ENCODE measurements at places on chromosomes 1 and 21.

DNA sequence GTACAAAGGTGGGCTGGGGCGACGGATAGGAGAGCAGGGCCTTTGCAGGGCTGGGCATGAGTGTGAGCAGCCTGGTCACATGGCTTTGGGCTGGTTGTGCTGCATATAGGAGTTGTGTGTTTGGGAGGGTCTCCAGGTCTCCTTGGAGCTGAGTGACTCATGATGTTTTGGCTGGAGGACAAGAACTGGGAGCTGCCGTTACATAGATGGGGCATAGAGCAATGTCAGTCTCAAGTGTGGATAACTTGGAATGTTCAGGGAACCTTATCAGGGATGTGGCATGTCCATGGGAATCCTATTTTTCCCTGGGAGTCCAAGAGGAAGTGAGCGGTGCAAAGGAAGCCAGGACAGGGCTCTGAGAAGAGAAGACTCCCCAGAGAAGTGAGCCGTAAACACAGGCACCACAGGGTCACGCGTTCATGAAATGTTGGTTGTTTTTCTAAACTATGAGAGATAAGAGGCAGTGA is 136.4 kb upstream of the KCNE2 start:
- DNase-seq = no peak

DNA sequence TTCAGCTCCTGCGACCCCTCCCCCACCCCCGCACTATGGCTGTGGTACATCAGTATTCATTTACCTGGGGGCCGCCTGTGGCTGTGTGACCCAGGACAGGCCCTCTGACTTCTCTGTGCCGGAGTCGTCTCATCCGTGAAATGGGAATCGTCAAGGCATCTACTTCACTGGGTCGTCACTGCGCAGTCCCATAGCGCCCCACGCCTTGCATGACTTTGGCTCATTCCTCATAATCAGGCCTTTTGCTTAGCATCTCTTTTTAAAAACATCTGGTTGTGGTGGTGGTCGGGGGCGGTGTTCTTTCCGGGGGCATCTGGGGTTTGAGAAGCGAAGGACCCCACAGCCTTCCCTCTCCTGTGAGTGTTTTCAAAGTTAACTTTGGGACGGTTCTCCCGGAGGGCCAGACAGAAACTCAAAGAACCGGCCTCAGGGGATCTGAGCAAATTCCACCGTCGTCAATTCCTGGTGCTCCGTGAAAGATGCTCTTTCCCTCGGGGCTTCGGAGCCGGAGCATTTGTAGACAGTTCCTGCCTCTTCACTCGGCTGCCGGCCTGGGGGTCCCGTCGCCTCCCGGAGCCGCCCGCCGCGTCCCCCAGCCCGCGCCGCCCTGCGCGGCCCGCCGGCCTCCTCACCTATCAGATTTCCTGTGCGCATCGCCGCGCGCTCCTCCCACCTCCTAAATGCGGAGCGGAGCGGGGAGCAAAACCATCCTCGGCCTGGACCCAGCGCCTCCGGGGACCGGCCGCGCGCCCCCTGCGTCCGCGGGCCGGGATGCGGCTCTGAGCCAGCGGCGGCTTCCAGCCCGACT is at the start of gene B3GALT5:
TSS of gene B3GALT5 (plus strand) at position 708 of the 808 bp plus-strand sequence. CDS start 47,620 bp downstream, outside the sequence.
- no peak for DNase-seq

- no peak for DNase-seq
Observed at GRCh38 chr1:113133038-113133437, 60.0 kb downstream of the LRIG2 start.

DNA sequence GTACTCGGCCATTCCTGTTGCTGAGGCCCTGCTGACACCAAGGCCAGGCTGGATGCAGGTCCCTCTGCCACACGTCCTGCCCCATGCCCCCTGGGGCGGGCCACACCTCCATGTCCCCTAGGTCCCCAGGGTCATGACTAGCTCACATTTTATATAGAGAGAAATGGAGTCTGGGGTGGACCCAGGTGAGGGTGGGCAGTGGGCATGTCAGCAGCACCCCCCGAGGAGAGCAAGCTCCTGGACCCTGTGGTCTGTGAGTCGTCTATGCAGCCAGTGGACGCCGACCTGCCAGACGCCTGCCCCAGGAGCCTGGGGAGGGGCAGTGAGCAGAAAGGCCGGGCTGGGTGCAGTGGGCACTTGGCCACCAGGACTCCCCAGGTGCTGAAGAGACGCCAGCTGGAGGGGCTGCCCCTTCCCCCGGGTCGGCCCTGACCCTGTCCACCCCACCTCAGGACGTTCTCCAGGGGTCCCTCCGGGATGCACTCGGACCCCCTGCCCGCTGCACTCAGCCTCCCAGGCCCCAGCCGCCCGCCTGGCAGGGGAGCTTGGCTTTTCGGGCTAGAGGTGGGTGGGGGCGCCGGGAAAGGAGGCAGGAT is 15.9 kb downstream of the SAMD11 start:
- no peak for DNase-seq

DNA sequence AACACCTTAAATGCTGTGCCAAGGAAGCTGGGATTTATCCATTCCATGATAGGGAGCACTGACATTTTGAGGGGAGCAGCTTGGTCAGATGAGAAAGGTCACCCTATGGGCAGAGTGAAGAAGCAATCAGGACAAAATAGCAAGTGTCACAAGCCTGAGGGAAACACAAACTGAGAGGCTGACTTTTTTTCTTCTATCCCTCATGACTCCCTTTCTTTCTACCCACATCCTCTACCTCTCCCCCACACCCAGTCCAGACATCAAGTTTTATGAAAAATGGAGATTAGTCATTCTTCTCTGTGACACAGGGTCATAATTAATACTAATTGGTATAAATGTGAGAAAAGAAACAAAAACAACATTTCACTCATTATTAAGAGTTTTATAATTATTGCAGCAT is 103.1 kb downstream of the SLC25A24 start:
- DNase-seq = no peak

GRCh38 chr1:176542352-176542751 is 79.4 kb downstream of the PAPPA2 start:
- DNase-seq = no peak

GRCh38 chr1:228982637-228983036 is 247.4 kb downstream of the RHOU start:
- DNase-seq = no peak

- no peak for DNase-seq
Observed at GRCh38 chr21:41819236-41819855, 52.5 kb upstream of the RIPK4 start.

- DNase-seq = no peak
Observed at GRCh38 chr1:39272027-39272797, 67.7 kb downstream of the MACF1 start.

- DNase-seq = no peak
Observed at GRCh38 chr1:194078765-194079164, 892.4 kb upstream of the B3GALT2 start.

GRCh38 chr1:54415991-54416390 is 9.8 kb upstream of the SSBP3 start:
- no peak for DNase-seq

DNA sequence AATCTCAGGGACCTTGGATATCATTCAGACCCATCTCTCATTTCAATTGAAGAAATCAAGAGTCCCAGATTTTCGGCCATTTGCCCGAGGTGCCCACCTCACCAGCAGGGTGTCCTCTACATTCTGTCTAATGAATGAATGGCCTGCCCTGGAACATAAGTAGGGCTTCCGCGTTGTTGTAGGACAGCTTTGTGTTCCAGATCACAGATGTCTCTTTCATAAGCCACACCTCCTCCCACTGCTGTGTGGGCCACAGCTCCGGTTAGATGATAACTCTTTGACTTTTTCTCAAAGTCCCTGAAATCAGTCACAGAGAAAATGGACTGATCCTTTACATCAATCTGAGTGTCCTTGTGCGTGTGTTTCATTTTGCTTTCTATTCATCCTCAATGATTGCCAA is 144.4 kb downstream of the RGS7 start:
- DNase-seq = no peak

DNA sequence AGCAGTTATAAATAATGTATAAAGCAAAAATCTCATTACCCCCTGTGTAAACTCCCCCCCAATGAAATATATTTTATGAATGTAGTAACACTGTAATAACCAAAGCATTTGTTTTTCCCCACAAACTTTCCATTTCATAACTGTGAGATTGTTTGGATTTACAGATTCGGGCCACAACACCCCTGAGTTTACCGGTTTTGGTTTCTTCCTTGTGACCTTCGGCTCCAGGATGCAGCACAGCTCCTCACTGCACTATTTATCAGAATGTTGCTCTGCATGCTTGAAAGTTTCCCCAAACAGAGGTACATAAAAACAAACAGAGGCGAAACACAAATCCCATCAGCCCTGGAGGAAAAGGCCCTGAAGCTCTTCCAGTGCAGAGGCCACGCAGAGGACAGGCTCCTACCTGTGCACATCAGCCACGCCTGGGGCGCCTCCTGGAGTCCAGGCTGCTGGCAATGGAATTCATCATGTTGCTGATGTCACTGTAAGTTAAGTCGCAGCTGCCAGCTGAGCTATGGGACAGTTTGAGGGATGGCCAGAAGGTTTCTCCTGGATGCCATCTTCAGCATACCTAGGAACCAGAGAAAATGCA is 122.0 kb downstream of the LMO4 start:
- peak; percentile 20 for DNase-seq

- DNase-seq = no peak
Observed at GRCh38 chr1:221839321-221839720, 97.4 kb upstream of the DUSP10 start.

- DNase-seq = no peak
Observed at GRCh38 chr1:62481681-62482080, 44.8 kb downstream of the USP1 start.

DNA sequence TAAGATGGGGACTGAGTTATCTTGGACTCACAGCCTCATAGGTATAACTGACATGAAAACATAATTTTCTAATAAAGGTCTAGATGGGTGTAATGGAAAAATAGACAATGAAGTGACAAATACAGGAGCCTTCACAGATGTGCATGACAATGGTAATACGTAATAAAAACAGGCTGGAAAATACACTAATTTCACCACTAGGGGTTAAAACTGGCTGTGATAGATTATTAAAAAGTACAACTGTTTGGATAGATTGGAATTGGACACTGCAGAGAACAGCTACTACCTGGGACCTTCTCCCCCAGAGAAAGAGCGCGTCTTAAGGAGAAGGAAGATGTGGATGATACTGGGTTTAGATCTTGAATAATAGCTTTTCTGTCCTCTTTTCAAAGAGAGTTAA is 9.8 kb downstream of the KAZN start:
- DNase-seq = no peak

GRCh38 chr1:38326856-38327255 is 280.3 kb upstream of the POU3F1 start:
- no peak for DNase-seq

- DNase-seq = no peak
Observed at GRCh38 chr1:33182401-33182841, 578 bp upstream of the TRIM62 start.
